ENCODE measurements at places on chromosomes 16 and 17. TPM values are rescaled to one million over a fixed set of nuclear protein-coding genes. Genes with fewer than 3 reads are reported as not detected.

DNA sequence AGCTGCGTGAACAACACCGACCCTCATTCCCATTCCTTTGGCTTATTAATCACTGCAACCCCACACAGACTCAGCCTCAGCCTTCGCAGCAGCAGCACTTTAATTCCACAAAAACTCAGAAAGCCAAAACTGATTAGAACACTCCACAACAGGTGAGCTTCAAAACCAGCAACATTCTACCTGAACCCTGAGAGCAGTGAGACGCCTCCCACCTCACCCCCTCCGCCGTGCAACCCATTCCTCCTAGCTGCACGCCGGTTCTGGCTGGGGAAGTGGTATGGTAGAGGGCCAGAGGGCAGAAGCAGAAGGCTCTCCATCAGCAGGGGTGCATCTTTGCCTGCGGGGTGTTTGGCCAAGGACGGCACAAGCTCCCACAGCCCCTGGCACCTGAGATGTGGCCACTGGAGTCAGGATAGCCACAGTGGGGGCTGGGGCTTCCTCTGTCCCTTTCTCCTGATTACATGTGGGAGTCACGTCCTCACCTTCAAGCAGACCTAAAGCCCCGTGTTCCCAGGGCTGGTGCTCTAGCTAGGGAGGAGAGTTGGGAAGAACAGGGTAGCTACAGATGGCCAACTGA, 1.6 kb downstream of the BORCS6 start:
- H3K36me3 ChIP-seq: no peaks in the 10 kb centered on the region
- peaks cover 61% of the 10 kb centered on the region for H3K4me1 ChIP-seq
- H3K27me3 ChIP-seq: no peaks in the 10 kb centered on the region
- DNase-seq: peak; percentile 56
- H3K4me3 ChIP-seq: peak overlapping the region; percentile 67
- H3K27ac ChIP-seq: peak overlapping the region; percentile 86

DNA sequence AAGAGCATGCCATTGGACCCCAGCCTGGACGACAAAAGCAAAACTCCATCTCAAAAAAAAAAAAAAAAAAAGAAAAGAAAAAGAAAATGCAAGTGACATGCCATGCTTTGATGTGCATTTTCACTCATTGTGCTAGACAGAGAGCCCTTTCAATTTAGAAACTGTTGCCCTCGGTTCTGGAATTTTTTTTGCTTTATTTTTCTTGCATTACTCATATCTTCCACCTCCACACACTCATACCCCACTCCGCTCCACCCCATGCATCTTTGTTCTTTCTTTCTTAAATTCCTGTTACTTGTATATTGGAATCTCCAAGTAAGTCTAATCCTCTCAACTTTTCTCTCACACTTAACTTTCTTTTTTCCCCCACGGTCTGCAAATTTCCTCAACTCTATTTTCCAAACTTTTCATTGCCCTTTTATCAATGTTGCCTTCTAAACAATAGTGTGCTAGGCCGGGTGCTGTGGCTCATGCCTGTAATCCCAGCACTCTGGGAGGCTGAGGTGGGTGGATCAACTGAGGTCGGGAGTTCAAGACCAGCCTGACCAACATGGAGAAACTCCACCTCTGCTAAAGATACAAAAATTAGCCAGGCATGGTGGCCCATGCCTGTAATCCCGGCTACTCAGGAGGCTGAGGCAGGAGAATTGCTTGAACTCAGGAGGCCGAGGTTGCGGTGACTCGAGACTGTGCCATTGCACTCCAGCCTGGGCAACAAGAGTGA, 16.8 kb upstream of the SUZ12 start:
- no peak for DNase-seq
- H3K27me3 ChIP-seq: no peaks in the 10 kb centered on the region
- no peak overlapping the region for H3K27ac ChIP-seq
- H3K36me3 ChIP-seq: no peaks in the 10 kb centered on the region

DNA sequence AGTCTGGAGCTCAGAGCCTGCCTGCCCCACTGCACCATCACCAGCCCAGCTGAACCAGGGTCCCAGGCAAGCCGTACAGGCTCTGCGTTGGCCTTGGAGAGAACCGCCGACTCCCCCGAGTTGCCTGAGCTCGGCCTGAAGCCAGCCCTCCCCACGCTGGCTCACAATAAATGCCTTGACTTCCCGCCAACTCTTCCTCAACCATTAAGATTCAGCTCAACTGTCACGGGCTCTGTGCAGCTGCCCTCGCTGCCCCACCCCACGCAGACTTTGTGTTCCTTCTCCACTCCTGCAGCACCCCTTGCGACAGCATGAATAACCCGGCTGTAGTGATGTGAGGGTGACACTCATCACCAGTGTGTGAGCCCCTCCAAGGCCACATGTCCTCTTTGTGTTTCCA, 4.8 kb upstream of the QPRT start:
- no peak overlapping the region for H3K4me3 ChIP-seq
- H3K27me3 ChIP-seq: no peaks in the 10 kb centered on the region
- peaks cover 35% of the 10 kb centered on the region for H3K4me1 ChIP-seq
- H3K36me3 ChIP-seq: peaks cover 4% of the 10 kb centered on the region
- DNase-seq: no peak

- DNase-seq: no peak
- no peak overlapping the region for H3K27ac ChIP-seq
- H3K4me1 ChIP-seq: no peaks in the 10 kb centered on the region
Measured at GRCh38 chr16:28586466-28586865, 10.4 kb downstream of the SULT1A2 start.

DNA sequence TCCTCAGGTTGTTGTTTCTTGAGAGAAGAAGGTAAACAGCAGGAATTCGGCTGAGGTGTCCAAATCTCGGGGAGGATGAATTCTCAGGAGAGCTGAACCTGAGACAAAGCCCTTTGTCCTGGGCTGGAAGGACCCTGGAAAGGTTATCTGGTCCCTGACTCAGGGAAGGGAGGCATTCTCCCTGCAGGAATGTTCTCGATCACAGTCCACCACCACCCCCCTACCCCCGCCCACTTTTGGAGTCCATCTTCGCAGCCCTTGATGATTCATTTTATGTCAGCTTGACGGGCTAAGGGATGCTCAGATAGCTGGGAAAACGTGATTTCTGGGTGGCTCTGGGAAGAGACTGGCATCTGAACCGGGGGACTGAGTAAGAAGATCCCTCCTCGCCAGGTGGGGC, 1.4 kb upstream of the CEP295NL start:
- no peak overlapping the region for H3K4me3 ChIP-seq
- no peak for DNase-seq
- H3K27ac ChIP-seq: no peak overlapping the region
- H3K27me3 ChIP-seq: no peaks in the 10 kb centered on the region
- no peaks in the 10 kb centered on the region for H3K36me3 ChIP-seq

DNA sequence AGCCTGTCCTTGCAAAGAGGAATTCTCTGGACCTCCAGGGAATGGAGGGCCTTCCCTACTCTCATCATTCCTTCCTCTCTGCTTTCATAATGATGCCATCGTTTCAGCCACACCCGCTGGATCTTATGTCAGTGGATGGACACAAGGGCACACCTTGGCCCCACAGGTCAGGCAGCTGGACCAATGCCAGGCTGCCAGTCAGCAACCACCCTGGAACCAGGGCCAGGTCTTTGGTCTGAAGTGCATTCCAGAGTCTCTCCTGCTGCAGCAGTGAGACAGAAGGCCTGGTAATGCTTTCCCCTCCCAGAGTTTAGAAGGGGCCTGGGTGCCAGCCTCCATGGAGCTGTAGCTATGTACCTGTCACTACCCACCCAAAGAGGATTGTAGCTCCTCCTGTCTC, 7.4 kb downstream of the C1QL1 start:
- H3K4me3 ChIP-seq: no peak overlapping the region
- H3K4me1 ChIP-seq: peaks cover 4% of the 10 kb centered on the region
- H3K27ac ChIP-seq: no peak overlapping the region
- peaks cover 29% of the 10 kb centered on the region for H3K27me3 ChIP-seq

DNA sequence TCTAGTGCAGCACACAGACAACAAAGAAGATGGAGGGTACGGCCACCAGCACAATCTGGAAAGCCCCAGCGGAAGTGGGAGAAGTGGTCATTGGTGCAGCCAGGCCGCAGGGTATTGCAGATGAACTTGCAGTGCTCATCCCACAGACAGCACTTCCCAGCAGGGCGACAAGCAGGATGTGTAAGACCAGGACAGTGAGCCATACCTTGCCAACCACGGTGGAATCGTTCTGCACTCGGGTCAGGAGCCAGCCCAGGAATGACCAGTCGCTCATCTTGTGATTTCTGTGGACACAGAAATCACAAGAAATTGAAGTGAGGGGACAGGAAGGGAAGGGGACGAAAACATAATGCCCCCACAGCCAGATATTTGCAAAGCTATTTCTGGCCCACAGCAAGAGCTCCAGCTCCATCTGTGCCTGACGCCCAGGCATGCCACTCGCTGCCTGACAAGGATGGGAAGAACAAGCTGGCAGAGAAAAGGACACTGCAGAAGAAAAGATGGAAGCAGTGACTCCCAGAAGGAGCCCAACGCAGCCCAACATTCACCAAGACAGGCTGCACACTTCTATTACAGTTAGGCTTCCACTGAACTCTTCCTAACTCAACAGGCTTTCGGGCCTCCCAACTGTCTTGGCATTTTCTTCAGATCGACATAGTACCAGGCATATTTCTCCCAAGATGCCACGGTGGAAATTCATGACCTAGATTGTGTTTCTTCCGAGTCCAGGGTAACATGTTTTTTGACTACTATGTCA, 17.5 kb upstream of the MYO18A start:
- H3K27me3 ChIP-seq: no peaks in the 10 kb centered on the region
- no peaks in the 10 kb centered on the region for H3K36me3 ChIP-seq
- DNase-seq: no peak
- H3K4me1 ChIP-seq: peaks cover 5% of the 10 kb centered on the region

GRCh38 chr17:31085563-31085962, 9.2 kb upstream of the NF1 start:
- H3K27ac ChIP-seq: no peak overlapping the region
- H3K36me3 ChIP-seq: no peaks in the 10 kb centered on the region
- H3K4me3 ChIP-seq: no peak overlapping the region
- no peaks in the 10 kb centered on the region for H3K27me3 ChIP-seq

GRCh38 chr17:32492648-32493289, 6.0 kb downstream of the CDK5R1 start:
- H3K27ac ChIP-seq: no peak overlapping the region
- peaks cover 77% of the 10 kb centered on the region for H3K4me1 ChIP-seq
- H3K27me3 ChIP-seq: no peaks in the 10 kb centered on the region
- no peak overlapping the region for H3K4me3 ChIP-seq
- DNase-seq: no peak

- peaks cover 10% of the 10 kb centered on the region for H3K4me1 ChIP-seq
- no peak overlapping the region for H3K27ac ChIP-seq
- H3K4me3 ChIP-seq: no peak overlapping the region
- H3K36me3 ChIP-seq: no peaks in the 10 kb centered on the region
Measured at GRCh38 chr17:60425626-60426025, 3.3 kb downstream of the CHCT1 start.

GRCh38 chr17:57335195-57335792, 79.0 kb downstream of the MSI2 start:
- DNase-seq: no peak
- H3K4me1 ChIP-seq: peaks cover 12% of the 10 kb centered on the region
- H3K27ac ChIP-seq: no peak overlapping the region
- H3K4me3 ChIP-seq: no peak overlapping the region
- no peaks in the 10 kb centered on the region for H3K36me3 ChIP-seq

DNA sequence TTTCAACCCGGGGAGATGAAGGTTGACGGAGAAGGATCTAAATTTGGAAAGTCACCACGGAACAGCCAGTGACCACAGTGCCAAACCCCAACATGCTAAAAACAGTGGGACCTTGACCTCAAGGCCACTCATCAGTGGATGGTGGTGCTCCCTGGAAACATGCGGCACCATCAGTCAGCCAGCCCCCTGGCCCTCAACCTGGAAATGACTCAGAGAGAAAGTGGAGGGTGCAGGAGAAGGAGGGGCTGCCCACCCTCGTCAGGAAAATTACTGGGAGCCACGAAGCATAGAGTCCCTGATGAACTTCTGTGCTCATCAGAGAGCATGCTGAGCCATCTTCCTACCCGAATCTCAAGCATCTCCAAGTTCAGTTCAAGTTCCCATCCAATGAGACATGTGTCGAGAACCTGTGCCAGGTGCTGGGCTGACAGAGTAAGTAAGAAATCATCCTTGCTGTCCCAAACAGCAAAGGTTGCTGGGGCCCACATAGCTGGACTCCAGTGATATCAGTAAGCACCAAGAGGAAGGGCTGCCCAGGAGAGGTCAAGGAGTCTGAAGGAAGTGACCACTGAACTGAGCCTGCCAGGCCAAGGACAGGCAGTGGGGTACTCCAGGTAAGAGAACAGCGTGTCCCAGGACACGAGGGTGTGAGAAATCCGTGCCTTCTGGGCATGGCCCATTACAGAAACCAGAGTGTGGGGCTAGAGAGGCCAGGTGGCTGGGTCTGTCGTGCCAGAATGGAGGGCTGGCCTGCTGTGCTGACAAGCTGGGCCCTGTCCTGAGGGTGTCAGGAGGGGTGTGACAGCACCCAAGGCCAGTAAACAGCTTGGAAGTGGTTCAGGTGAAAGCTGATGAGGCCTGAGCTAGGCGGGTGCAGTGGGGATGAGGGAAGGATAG, 5.2 kb downstream of the PECAM1 start:
- no peak overlapping the region for H3K4me3 ChIP-seq
- peaks cover 68% of the 10 kb centered on the region for H3K4me1 ChIP-seq
- H3K27ac ChIP-seq: peak overlapping the region; percentile 51
- no peaks in the 10 kb centered on the region for H3K36me3 ChIP-seq

DNA sequence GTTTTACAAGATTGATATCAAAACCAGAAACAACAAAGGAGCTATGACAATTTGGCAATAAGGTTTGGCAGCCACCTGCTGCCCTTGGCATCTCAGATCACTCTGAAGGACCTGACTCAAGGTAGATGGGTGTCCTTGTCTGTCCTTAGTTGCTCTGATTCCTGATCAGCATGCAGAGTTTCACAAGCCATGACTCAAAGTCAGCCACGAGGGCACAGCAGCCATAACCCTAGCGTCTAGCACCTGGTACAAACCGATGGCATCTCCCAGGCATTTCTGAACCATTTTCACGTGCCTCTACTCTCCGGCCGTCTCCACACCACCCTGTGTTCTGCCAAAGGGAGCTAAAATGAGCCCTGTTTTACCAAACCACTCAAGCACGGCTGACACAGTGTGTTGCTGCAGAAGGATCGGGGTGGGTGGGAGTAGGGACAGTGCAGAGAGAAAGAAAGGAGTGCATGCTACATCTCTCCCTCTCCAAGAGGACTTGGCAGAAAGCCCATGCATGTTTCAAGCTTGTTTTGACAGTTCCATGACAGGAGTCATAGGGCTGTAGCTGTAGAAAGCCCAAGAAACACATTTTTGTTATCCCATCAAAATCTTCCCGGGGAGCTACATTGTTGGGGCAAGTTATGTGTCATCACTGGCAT, 297.3 kb downstream of the ABCC12 start:
- H3K4me3 ChIP-seq: no peak overlapping the region
- H3K27ac ChIP-seq: no peak overlapping the region
- H3K4me1 ChIP-seq: no peaks in the 10 kb centered on the region

DNA sequence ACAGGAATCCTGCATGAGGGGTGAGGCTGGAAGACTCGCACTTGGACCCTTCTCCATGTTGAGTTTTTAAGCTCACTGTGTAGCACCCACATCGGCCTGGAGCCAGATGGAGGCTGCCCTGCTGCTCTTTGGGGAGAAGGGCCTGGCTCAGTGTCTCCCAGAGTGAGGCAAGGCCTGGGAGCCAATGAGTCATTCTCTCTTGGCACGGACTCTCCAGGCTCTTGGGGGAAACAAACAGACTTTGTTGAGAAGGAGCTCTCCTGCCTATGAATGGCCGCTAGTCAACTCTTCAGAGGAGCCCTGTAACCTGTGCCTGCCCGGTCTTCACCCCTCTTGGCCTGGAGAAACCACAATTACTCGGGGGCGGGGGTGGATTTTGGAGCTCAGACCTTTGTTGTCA, 50.8 kb upstream of the MAF start:
- DNase-seq: no peak
- no peak overlapping the region for H3K27ac ChIP-seq
- no peak overlapping the region for H3K4me3 ChIP-seq
- no peaks in the 10 kb centered on the region for H3K4me1 ChIP-seq
- no peaks in the 10 kb centered on the region for H3K36me3 ChIP-seq

The PRSS27 gene
- 1.2 TPM for total RNA-seq

The KRT25 gene
- not detected for total RNA-seq

The BCL6B gene
- 0.84 TPM for total RNA-seq

The SRL gene
- total RNA-seq: not detected

The SLC6A2 gene
- not detected for total RNA-seq
